HFF-Myc (cell line): ENCODE measurements at places on chromosomes 3 and 15.

DNA sequence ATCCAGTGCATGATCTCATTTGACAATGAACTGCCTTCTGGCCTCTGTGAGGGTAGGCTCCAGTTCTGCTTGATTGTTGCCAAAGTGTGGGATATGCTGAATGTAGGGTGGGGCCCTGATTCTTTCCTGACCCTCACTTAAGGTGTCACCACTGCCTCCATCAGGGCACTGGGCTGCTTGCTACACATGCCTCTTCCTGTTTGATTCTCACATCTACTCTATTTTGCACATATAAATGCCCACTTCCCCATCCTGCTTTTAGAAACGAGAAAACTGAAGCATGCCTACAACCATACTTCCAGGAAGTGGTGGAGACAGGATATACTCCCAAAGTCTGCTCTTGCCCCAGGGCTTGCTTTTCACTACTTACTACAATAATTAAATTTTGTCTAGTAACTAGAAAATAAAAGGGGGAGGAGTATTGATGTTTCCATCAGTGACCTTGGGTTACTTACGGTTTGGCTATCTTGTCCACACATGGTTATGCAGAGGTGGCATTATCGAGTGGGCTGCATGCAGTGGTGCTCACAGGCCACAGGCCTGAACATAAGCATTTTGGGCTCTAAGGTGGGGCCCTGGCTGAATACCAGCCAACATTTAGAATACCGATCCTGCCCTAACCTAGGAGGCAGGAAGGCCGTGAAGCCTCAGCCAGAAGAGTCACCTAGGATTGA, 6.7 kb downstream of the ZDHHC3 start:
- DNase-seq, result no peak

- no peak for DNase-seq
Measured at GRCh38 chr15:66715181-66715624, 13.2 kb downstream of the SMAD6 start.

- no peak for DNase-seq
Measured at GRCh38 chr3:38471260-38471857, 17.7 kb downstream of the ACVR2B start.

DNA sequence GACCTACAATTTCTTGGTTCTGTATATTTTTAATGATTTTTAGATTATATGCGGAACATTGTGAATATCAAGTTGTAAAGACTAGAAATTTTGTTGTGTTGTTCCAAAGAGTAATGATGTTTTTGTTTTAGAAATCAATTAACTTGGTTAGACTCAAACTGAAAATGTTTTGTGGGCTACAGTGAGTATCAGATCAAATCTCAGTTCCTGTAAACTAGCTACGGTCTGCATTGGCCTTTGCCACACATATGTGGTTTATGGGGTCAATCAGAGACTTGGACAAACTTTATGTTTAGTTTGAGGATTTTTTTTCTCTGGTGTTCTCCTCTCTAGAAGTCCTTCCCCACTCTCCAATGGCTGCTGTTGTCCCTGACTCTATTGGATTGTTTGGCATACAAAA, 308.0 kb upstream of the THRB start:
- no peak for DNase-seq

- no peak for DNase-seq
Measured at GRCh38 chr15:97989299-97989698, 28.8 kb downstream of the ARRDC4 start.

DNA sequence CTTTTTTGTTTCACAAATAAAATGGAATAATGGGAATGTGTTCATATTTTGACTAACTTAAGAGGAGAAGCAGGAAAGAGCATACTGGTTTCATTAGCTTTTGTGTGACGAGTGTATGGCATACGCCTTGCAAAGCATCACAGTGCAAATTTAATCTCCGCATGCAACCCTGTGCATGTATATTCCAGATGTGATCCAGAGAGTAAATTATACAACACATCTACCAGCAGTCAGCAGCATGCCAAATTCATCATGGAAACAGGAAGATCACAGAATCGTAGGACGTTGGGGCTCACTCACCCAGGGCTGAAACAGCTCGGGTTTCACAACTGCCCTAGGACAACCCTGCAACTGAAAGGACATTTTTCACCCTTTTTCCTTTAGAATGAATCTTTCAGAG, 53.4 kb downstream of the ADAMTS9 start:
- DNase-seq, result no peak

GRCh38 chr3:182786564-182787196, 6.6 kb upstream of the ATP11B start:
- DNase-seq, result no peak

DNA sequence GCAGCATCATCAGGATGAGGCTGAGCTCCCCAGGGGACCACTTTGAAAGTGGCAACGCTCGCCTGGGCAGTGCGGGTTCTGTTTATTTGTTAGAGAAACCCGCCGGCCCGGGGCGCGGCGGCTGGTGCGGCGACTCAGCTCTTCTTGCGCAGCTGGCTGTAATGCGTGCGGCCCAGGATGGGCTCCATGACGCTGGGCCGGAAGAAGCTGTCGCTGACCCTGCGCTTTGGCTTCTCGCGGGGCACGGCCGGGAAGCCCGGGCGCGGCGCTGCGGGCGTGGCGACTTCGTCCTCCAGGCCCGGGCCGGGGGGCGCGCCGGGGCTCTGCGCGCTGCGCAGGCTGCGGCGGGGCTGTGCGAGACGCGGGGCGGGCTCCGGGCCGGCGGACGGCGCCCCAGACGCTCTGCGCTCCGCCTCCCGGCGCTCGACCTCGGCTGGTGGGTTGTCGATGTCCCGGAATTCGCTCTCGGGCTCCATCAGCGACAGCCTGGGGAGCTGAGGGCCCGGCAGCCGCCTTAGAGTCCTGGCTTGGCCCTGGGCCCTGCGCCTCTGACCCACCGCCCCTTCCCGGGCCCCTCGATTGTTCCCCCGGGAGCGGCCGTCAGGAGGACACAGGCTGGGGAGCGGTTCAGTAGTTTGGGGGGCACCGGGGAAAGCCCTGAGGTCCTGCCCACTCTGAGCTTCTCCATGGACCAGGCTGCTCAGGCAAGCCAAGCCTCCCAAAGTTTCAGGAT, 10.3 kb upstream of the KIF7 start:
- DNase-seq, result no peak

- DNase-seq, result peak; percentile 85
Measured at GRCh38 chr15:100902436-100903167, 16.6 kb upstream of the LRRK1 start.

DNA sequence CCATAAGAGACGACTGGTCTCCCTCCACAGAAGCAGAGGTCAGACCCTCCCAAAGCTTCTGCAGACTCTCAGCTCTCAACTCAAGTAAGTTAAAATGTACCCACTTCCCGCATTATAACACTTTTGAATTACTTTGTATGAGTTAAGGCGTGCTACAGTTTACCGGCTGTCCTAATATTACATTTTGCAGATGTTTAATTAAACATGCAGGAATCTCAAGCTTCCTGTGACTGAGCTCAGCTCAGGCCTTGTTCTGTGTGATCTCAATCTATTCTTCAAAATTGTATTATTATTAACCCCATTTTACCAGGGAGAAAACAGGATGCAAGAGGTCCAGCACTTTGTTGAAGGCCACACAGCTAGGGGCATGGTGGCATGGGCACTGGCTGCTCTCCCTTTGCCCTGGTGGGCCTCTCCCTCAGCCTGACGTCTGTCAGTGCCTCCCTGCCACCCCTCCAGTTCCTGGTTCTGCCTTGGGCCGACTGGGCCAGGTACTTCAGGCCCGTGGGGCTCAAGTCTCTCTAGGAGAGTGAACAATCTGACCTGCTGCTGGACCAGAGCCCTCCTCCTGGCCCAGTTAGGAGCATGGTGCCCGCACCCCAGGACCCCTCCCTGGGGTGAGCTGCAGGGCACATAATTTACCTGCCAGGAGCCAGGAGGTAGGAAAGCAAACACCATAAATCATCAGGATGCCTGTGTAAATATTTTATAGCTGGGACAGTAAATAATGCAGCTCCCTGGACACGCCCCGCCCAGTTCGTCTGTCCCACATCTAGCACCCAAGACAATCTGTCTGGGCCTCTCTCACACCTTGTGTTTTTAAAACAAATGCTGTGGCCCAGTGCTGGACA, 14.9 kb upstream of the RFT1 start:
- DNase-seq, result no peak

GRCh38 chr3:103601666-103602065, 1166.9 kb downstream of the ZPLD1 start:
- DNase-seq, result no peak

- peak; percentile 16 for DNase-seq
Measured at GRCh38 chr3:194930377-194931204, 244.9 kb downstream of the FAM43A start.

DNA sequence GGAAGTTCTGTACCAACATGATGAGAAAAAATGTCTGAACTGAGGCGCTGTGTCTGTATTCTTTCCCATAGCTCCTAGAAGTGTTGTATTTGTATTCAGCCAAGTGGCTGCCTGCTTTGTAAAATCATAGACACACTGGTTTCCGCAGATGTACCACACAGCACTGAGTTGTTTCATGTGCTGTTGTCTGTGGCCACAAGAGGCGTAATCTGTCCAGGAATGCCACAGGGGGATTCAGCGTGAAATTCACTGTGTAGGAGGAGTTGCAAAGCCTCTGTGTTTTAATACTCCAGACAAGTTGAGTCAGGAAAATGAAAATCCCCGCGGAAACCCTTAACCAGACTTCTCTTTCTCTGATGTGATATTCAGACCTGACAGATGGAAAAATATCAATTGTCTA, 462.2 kb downstream of the NSUN3 start:
- no peak for DNase-seq

DNA sequence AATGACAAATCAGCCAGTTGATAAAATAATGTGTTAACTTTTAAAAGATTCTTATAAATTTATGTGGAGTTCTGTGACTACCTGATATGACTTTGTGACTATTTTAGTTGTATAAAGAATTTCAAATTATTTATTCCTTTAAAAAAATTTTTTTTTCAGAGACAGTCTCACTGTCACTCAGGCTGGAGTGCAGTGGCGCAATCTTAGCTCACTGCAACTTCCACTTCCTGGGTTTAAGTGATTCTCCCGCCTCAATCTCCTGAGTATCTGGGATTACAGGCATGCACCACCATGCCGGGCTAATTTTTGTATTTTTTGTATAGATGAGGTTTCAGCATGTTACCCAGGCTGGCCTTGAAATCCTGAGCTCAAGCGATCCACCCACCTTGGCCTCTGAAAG, 48.5 kb downstream of the MBNL1 start:
- no peak for DNase-seq

GRCh38 chr3:124298951-124299350, 307.0 kb upstream of the ROPN1 start:
- no peak for DNase-seq

GRCh38 chr3:24678421-24678865, 183.8 kb upstream of the THRB start:
- peak; percentile 73 for DNase-seq

GRCh38 chr15:51829376-51830275, at the start of gene TMOD3:
Gene TMOD3 (plus strand): TSS chr15:51829653. CDS start chr15:51862885, 33,232 bp downstream.
- no peak for DNase-seq

- DNase-seq, result no peak
Measured at GRCh38 chr3:30933478-30934207, 39.2 kb upstream of the GADL1 start.

DNA sequence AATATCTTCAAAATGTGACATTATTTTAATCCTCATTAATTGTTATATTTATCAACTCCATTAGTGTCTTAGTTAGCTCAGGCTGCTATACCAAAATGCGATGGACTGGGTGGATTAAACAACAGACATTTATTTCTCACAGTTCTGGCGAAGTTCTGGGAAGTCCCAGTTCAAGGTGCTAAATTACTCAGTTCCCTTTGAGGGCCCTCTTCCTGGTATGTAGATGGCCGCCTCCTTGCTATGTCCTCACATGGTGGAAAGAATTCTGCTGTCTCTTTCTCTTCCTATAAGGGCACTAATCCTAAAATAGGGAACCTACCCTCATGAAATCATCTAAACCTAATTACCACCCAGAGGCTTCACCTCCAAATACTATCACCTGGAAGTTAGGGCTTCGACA, 38.8 kb upstream of the DUT start:
- no peak for DNase-seq

DNA sequence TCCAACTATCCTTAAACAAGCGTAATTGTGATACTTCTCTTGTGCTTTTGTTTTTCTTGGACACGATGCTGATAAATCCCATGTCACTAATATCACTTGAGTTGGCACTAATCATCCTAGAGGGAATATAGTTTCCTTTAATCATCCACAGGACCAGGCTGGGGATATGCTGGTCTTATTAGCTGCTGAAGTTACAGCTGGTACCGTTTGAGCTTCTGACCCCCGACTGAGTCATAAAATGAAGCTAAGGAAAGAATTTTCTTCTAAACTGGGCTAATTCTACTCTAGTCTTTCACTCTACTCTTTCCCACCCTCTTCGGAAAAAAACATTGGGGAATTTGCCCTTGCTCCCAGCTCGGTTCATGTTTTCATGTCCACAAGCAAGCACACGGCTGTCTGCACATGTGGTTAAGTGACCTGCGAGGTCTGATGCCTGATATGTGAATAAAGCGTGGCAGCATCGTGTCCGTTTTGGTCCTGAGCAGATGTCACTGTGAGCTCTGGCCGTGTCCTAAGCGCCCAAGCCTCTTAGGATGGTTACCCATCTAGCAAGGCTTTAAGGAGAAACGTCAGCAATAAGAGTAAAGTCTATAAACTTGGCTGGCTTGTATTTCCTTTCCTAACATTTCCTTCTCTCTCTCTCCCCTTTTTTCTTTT, 223.7 kb downstream of the ITPR1 start:
- peak; percentile 59 for DNase-seq

GRCh38 chr3:159844801-159845261, 143.8 kb upstream of the IL12A start:
- no peak for DNase-seq

DNA sequence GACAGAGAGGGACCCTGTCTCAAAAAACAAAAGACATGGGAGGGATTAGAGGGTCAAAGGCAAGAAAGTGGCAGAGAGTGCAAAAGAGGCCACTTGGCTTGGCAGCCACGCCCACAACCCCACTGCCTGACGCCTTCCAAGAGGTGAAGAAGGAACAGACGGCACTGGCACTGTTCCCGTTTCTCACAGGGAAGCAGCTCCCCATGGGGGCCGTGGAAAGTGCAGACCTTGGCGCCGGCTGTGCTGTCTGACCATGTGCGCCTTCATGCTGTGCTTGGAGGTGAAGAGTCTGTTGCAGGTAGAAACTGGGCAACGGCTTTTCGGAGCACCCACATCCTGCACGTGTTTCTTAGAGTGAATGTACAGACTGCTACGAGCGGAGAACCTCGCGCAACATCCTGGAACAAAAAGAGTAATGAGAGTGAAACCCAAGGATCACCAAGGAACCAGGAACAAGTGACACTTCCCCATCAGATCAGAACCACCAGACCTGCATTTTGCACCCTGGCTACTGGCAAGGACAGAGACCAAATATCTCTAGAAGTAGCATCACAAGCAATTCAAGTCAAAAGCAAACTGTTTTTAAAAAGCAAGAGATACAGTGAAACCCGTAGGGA, 9.7 kb downstream of the ZXDC start:
- no peak for DNase-seq

GRCh38 chr3:124833710-124834332, 53.3 kb downstream of the ITGB5 start:
- DNase-seq, result no peak

- no peak for DNase-seq
Measured at GRCh38 chr3:117200962-117201361, 491.4 kb downstream of the TUSC7 start.

- DNase-seq, result no peak
Measured at GRCh38 chr3:151087648-151088047, 2.2 kb downstream of the MED12L start.
